ENCODE measurements at places on chromosomes 5 and 9. TPM values are rescaled to one million over a fixed set of nuclear protein-coding genes. Genes with fewer than 3 reads are reported as not detected.

The FOXI1 gene
- 5.4 TPM for polyA plus RNA-seq

The DAB2 gene
- polyA plus RNA-seq: 194 TPM

The HINT1 gene
- 457 TPM for polyA plus RNA-seq

The SPATA31D1 gene
- not detected for polyA plus RNA-seq

- DNase-seq: no peak
These were observed 28.2 kb downstream of the CNOT6 start for GRCh38 chr5:180522330-180522729.

GRCh38 chr9:78932849-78933627, 636.1 kb downstream of the PSAT1 start:
- no peak for DNase-seq

DNA sequence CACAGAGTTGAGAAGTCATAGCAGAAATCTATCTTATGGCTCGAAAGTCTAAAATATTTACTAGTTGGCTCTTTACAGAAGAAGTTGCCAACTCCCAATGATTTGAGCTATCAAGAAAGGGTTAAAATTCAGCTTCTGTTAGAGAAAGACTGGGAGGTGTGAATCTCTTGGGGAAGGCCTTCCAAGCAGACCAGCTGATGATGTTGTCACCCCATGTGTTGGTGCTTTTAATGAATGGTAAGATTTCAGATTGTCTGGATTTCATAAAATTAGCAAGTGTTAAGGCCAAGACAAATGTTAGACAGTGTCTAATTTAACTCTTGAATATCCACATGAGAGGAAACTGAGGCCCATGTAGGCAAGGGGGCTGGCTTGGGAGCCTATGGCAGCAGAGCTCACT, 63.9 kb downstream of the PPARGC1B start:
- DNase-seq: no peak

- DNase-seq: no peak
These were observed 1.4 kb downstream of the ODF2 start for GRCh38 chr9:128457207-128457606.

All from left renal cortex interstitium (tissue), 4 donors.